Type B pancreatic cell (in vitro differentiated cells): ENCODE measurements at places on chromosomes 11 and 22. TPM values are rescaled to one million over a fixed set of nuclear protein-coding genes. Genes with fewer than 3 reads are reported as not detected.

The PHOX2A gene
- 2.8 and 3.0 TPM in 2 replicates for total RNA-seq

The DEPDC7 gene
- total RNA-seq: 3.7 and 6.6 TPM in 2 replicates

The LGALS12 gene
- total RNA-seq: 0.34 TPM in 1 of 2 replicates, not detected in the other

- no peak for DNase-seq
Observed at GRCh38 chr11:15093432-15093831, 20.0 kb downstream of the CALCB start.

DNA sequence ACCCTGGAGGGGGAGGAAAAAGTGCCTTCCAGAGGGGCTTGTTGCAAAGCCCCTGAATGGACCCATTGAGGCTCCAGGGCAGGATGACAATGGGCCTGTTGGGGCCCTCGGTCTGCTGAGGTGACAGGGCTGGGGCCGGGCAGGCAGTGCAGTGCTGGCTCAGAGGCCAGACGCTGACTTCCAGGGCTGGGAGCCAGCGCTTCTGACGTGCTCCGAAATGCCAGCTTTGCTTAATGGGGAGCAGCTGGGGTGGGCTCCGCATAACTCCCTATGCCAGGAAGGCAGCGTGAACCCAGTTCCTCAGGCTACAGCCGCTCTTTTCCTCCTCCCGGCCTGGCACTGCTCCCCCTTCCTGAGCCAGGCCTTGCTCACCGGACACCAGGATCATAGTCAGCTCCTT lies 17.7 kb downstream of the NAV2 start:
- no peak for DNase-seq

DNA sequence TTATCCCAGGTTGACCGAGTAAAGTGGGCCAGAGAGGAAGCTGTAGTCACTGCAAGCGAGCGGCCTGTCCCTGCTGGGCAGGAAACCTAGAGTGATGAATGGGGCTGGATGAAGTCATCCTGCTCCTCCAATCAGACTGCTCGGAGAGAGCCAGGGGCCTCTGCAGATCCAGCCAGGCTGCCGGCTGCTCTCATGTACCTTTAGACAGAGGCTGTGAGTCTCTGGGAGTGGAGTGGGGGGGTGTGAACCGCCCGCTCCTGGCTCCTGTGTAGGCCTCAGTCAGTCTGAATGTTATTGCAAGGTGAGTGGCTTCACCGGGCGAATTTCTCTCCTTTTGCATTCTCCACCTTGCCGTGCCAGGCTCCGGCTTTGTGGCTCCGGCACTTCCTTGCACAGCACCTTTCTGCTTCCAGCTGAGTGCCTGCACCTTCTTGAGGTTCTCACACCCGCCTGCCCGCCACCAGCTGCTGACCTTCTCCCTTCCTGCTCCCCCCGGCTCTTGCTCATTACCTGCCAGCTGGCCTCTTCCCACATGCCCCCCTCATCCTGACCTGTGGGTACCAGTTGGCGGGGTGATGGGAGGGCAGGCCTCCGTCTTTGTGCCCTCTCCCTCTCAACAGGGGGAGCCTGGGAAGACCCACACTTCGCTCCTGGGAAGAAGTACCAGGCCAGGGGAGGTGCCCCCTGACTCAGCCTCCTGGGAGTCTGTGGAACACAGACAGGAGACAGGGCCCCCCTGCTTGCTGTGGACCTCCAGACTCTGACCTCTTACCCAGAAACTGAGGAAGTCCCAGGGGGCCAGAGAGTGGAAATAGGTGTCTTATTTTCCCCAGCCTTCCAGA lies 79.9 kb downstream of the GRAMD1B start:
- DNase-seq: peak; percentile 81

DNA sequence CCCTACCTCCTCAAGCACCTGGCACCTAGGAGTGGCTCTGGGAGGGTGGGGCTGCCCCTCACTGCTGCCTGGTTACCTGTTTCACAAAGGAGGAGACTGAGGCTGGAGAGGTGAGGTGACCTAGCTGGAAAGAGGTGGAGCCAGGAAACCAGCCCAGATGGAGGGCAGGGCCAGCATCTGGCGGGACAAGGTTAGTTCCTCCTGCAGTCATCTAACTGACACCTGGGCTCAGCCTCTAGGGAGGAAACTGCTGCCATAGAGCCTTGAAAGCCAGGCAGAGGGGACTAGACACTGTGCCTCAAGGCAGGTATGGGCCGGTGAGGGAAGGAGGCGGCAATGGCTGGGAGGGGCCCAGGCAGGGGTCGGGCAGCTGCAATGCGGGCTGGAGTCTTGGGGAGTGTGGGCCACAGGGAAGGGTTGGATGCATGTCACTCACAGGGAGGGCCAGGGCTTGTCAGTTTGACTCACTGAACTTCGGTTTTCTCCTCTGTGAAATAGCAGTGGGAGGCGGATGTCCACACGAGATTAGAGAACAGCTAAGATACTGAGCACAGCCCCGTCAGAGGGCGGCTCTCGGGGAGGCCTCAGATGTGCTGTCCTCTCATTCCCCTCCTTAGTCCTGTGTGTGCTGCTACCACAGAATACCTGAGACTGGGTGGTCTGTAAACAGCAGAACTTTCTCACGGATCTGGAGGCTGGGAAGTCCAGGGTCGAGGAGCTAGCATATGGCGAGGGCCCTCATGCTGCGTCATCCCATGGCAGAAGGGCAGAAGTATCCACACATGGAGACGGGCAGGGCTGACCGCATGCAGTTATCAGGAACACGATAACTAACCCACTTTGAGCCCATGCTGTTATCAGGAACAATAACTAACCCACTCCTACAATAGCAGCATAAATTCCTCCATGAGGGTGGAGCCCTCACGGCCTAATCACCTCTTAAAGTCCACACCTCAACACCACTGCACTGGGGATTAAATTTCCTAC lies 16.1 kb downstream of the MGAT3 start:
- DNase-seq: no peak

DNA sequence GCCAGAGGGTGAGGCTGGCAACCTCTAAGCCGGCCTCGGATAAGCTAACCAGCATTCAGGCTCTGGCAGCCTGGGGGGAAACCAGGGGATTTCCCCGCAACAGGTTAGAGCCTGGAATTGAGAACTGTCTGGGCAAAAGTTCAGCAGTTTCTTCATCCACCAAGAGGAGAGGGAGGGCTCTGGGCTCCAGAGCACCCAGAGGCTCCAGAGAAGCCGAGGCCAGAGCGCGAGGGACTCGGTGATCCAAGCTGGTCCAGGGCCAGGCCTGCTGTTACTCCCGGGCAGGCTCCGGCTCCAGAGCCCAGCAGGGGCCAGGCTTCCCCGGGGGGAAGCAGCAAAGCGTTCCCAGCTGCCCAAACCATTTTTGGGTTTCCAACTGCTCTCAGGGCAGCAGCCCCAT lies 13.3 kb upstream of the SH3BP1 start:
- no peak for DNase-seq

GRCh38 chr11:32231909-32232493 lies 141.1 kb downstream of the RCN1 start:
- no peak for DNase-seq

DNA sequence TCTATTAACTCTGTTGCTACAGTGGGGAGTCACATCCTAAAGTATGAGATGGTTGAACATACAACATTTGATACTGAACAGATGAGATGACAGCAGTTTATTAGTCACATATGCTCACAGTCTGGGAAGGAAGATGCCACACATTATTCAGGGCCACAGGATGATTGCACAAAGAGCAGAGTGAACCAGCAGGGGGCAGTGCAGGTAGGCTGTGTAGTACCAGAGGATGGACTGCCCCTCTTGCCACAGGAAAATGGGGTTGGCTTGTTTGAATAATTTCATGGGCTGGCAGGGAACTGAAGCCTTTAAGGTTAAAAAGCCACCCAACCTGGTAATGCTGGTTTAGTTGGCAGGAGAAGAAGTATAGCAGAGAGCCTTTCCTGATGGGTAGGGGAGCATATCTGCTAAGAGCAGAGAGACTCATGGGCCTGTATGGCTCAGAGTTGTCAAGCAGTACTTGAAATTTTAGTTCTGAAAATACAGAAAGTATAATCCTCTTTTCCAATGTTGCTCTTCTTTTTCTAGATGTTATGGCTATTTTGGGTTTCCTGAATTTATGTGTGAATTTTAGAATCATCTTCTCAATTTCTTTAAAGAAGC lies 180.4 kb upstream of the B3GAT1 start:
- DNase-seq: peak; percentile 66
